ENCODE measurements at places on chromosomes 3 and 15.

DNA sequence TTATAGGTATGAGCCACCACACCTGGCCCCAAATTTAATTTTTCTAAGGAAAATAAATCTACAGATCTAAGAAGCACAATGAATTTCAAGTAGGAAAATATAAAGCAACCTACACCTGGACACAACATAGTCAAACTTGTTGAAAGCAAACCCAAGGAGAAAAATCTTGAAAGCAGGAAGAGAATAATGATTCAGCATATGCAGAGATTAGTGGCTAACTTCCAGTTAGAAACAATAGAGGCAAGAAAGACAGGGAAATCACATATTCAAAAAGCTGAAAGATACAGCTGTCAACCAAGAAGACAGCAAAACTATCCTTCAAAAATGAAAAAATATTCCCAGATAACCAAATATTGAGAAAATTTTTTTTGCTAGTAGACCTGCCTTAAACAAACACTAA, 49.4 kb downstream of the ZNF148 start:
- no peak for DNase-seq

GRCh38 chr3:186990277-186990676, 60.0 kb downstream of the ST6GAL1 start:
- DNase-seq = no peak

DNA sequence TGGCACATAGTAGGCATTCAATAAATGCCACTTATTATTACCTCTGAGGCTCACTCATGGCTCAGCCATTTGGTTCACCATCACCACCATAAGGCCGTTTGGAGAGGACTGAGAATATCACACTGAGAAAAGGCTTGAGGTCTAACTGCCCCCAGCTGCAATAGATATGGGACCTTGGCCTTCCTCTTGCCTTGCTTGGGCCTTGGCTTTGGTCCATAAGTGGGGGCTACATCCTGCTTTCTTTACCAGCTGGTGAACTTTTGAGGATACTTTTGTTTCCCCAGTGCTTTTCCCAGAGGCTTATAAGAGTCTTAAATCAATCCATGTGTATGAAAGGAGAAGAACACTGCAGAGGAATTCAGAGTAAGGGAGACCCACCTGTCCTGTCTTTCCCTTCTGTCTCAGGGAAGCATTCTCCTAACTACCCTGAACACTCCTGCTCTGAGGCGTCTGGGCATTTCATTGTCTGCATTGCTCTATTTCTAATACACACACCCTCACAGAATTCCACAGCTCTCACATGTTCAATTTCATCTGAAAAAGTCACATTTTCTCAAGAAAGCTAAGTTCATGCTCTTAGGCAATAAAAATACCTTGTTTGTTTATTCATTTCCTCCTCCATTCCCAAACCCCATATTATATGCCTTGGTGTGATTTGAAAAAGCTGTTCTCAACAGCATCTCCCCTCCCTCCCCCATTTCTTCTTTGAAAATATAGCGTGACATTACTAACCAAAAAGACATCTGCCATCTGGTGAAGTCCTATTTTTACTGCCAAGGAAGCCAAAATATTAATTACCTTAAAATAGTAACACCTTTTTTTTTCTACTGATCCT, 22.5 kb upstream of the KCNMB2 start:
- no peak for DNase-seq

- DNase-seq = no peak
Observed at GRCh38 chr3:64957408-64958198, 269.8 kb upstream of the ADAMTS9 start.

DNA sequence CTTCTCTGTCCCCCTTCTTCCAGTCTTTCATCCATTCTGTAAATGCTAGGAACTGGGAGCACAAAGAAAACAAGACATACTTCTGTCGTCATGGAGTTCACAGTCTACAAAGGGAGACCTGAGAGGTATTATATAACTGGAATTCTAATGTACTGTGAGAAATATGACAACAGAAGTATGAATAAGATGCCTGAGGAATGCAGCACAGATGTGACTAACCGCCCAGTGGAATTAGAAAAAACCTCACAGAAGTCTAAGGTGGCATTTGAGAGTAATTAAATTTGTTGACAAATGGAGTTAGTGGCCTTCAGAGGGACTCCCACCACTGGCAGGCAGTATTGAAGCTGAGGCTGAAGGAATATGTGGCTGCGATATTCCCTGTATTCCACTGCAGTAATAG, 168.5 kb upstream of the FAM3D start:
- DNase-seq = no peak
